K562 (cell line): ENCODE measurements at places on chromosomes 5 and 9.
A peak's percentile ranks its signal among the peaks of the same experiment; 100 is the strongest.

DNA sequence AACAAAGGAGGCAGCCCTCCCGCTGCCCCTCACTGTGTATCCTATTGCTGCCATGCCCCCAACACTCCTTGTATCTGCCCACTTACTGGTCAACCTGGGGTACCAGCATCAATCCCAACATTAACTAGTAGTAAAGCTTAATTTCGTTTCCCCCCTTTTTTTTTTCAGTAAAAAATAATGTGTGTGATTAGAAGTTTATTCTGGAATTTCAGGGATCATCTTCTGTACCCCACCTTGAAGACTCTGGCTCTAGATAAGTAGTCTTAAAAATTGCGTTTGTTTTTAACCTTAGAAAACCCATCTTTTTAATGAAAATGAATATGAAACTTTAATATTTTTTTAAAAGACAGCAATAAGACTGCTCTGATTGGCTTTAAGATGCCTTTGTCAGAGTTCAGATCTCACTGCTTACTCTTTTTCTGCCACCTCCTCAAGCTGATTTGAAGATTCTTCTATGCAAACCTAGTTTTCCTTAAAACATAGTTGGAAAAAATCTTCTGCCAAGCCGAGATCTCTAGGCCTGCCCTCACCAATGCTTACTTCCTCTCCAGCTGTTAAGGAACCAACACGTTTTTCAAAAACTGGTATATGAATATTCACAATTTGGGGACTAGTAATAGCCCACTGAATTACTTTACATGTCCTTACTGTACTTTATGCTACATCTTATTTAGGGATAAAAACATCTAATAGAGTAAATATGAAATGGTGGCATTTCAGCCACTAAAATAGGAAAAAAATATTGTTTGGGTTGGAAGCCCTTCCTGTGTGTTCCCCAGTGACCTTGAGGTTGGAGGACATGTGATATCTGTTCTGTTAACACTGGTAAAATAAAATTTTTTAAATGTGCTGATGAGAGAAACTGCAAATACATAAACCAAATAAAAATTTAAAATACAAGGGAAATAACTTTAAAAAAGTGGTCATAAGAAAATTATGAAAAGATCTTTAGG is 4.0 kb upstream of the RHOBTB3 start:
- 0 out of 3 replicates have a peak, but pooled peaks cover under 1% of the 10 kb centered on the region for H3K36me3 ChIP-seq
- H3K27me3 ChIP-seq, result no peaks in the 10 kb centered on the region; the same call in 2 of the 3 replicates
- peaks cover 54% of the 10 kb centered on the region for H3K4me1 ChIP-seq
- no peak overlapping the region for H3K4me3 ChIP-seq
- no peak for DNase-seq
- peak overlapping the region; percentile 85 for H3K27ac ChIP-seq

- H3K27ac ChIP-seq, result no peak overlapping the region
- no peaks in the 10 kb centered on the region for H3K27me3 ChIP-seq
- H3K36me3 ChIP-seq, result no peaks in the 10 kb centered on the region
- no peak overlapping the region for H3K4me3 ChIP-seq
These were observed 27.8 kb downstream of the MAT2B start for GRCh38 chr5:163533223-163533622.

DNA sequence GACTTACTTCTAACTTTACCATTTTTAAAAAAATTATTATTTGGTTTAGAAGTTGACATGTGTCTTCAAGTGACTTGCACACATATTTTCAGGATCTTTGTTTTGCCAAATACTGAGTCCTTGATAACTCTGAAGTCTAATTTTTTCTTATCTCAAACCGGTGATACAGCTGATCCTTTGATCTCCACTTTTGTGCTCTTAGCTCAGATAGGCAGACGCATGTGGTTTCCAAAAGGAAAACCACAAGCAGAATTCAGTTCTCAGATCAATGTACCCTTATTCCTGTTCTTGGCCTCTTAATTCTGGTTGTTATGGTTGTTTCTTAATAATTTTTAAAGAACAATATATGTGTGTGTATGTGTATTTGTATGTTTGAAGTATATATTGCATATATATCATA is 238.3 kb upstream of the EDIL3 start:
- H3K36me3 ChIP-seq, result no peaks in the 10 kb centered on the region
- DNase-seq, result no peak
- no peaks in the 10 kb centered on the region for H3K4me1 ChIP-seq
- H3K27ac ChIP-seq, result no peak overlapping the region

DNA sequence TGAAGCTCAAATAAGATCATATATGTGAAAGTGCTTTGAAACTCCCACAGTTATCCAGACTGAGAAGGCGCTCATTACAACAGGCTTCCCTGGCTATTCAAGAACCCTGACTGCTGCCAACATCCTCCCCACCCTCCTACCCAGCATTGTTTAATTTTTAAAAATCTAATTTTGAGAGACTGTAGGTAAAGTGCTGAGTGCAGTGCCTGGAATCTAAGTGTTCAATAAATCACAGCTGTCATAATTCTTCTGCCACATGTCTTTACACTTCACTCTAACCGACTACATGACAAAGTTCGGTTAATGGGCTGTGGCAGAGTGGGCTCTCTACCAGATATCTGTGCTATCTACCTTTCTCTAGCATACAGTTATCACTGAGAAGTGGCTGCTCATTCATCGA is 255.6 kb upstream of the C9orf72 start:
- H3K4me1 ChIP-seq, result no peaks in the 10 kb centered on the region
- no peaks in the 10 kb centered on the region for H3K36me3 ChIP-seq
- no peak for DNase-seq
- H3K4me3 ChIP-seq, result no peak overlapping the region
- no peak overlapping the region for H3K27ac ChIP-seq

DNA sequence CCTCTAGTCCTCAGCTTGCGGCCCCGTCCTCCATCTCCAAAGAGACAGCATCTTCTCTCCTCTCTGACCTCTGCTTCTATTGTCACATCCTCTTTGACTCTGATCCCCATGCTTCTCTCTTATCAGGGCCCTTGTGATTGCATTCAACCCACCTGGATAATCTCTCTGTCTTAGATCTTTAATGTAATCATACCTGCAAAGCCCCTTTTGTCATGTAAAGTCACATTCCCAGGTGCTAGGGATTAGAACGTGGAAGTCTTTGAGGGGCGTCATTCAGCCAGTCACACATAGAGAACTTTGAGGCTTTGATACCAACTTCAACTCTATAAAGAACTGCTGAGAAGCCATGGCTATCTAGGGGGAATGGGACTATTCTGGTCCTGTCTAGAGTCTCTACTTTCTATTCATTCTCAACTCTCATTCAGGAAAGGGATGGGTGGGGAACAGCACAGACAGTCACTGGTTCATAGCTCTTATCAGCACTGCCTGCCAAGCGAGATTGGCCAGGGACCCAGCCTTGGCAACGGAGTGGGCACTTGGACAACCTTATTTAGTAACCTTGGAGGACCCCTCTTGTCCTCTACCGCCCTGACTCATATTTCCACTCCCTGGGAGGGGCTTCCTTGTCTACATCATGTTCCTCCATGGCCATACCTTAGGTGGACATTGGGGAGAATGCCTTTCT is 29.0 kb downstream of the TAS2R1 start:
- H3K36me3 ChIP-seq, result no peaks in the 10 kb centered on the region
- DNase-seq, result no peak
- no peaks in the 10 kb centered on the region for H3K27me3 ChIP-seq
- no peak overlapping the region for H3K27ac ChIP-seq
- H3K4me1 ChIP-seq, result no peaks in the 10 kb centered on the region
- H3K4me3 ChIP-seq, result no peak overlapping the region

DNA sequence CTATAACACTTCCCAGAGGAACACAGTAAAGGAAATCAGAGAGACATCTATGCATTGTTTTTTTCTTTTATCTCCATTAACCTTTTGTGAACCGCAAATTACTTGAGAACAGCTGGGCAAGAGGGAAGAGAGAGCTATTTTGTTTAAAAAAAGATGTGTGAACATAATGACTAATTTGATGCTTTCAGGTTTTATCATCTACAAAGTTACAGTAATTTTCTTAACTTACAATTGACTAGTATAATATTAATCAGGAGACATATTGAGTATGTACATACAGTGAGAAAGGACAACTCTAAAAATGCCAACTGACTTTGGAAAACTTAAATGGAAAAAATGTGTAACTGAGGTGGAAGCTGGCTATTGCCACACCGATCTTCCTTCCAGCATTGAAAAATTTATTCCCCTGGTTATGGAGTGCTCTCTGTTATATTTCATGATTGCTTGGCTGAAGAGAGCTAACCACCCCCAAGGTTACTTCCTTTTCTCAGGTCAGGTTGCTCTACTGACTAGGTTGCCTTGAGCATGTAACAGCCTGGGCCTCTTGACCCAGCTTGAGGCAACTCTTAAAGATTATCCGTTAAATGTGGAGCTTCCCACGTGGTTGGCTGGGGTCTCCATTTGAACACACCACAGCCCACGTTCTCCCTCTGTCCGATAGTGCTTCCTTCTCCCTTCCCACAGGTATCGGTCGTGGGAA is 62.6 kb upstream of the C6 start:
- H3K4me1 ChIP-seq, result no peaks in the 10 kb centered on the region
- H3K27me3 ChIP-seq, result no peaks in the 10 kb centered on the region
- no peaks in the 10 kb centered on the region for H3K36me3 ChIP-seq
- H3K4me3 ChIP-seq, result no peak overlapping the region
- DNase-seq, result no peak
- no peak overlapping the region for H3K27ac ChIP-seq

GRCh38 chr9:32738501-32739172 is 44.7 kb upstream of the TMEM215 start:
- no peaks in the 10 kb centered on the region for H3K4me1 ChIP-seq
- no peak overlapping the region for H3K4me3 ChIP-seq
- H3K27ac ChIP-seq, result no peak overlapping the region
- no peak for DNase-seq
- H3K27me3 ChIP-seq, result no peaks in the 10 kb centered on the region

DNA sequence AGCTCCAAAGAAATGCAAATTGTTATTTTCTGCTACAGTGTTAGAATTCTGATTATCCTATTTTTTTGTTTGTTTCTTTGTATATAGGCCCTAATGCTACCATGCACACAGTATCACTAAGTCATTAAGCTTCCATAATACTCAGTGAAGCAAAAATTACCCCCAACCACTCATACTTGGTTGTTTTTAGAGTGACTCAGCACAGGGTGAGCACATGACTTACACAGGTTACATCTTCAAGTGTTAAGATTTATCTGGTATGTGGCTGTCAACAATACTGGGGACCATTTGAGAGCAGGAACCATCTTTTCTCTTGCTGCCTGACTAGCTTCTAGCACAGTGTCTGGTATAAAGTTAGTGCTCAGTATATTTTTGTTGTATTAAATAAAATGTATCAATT is 255.8 kb upstream of the SLC24A2 start:
- H3K4me1 ChIP-seq, result no peaks in the 10 kb centered on the region
- H3K36me3 ChIP-seq, result no peaks in the 10 kb centered on the region
- no peak overlapping the region for H3K27ac ChIP-seq
- no peak for DNase-seq
- no peak overlapping the region for H3K4me3 ChIP-seq

DNA sequence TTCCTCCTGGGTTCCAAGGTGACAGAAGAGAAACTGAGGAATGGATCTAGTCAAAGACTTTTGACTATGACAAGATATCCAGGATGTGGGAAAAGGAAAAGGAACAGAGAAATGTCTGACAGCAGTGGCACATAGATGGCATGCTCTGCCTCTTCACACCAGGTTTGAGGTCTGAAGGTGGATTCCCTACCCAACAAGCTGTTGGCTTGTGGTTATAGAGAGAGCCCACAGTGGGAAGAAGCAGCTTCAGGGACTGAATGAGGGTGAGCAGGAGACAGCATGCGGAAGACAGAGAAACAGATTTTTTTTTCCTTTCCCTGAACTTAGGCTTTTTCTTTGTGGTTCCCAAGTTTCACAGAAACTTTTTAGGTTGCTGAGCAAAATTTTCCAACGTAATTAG is 20.6 kb downstream of the IFNW1 start:
- DNase-seq, result no peak
- H3K36me3 ChIP-seq, result no peaks in the 10 kb centered on the region
- H3K4me3 ChIP-seq, result no peak overlapping the region
- no peaks in the 10 kb centered on the region for H3K27me3 ChIP-seq
- no peak overlapping the region for H3K27ac ChIP-seq

- no peak for DNase-seq
- peaks cover 3% of the 10 kb centered on the region for H3K36me3 ChIP-seq
- peak overlapping the region; percentile 13; the same call in 1 of the 3 replicates for H3K27ac ChIP-seq
- peaks cover 28% of the 10 kb centered on the region; the same call in 2 of the 3 replicates for H3K4me1 ChIP-seq
- no peaks in the 10 kb centered on the region for H3K27me3 ChIP-seq
- H3K4me3 ChIP-seq, result no peak overlapping the region
These were observed 136.4 kb downstream of the KDM4C start for GRCh38 chr9:6894135-6894534.

GRCh38 chr9:134040781-134041648 is 15.7 kb downstream of the BRD3OS start:
- no peak overlapping the region for H3K4me3 ChIP-seq
- no peak for DNase-seq
- H3K36me3 ChIP-seq, result peaks cover 27% of the 10 kb centered on the region; the same call in 1 of the 3 replicates
- no peaks in the 10 kb centered on the region for H3K27me3 ChIP-seq
- peaks cover 20% of the 10 kb centered on the region for H3K4me1 ChIP-seq

DNA sequence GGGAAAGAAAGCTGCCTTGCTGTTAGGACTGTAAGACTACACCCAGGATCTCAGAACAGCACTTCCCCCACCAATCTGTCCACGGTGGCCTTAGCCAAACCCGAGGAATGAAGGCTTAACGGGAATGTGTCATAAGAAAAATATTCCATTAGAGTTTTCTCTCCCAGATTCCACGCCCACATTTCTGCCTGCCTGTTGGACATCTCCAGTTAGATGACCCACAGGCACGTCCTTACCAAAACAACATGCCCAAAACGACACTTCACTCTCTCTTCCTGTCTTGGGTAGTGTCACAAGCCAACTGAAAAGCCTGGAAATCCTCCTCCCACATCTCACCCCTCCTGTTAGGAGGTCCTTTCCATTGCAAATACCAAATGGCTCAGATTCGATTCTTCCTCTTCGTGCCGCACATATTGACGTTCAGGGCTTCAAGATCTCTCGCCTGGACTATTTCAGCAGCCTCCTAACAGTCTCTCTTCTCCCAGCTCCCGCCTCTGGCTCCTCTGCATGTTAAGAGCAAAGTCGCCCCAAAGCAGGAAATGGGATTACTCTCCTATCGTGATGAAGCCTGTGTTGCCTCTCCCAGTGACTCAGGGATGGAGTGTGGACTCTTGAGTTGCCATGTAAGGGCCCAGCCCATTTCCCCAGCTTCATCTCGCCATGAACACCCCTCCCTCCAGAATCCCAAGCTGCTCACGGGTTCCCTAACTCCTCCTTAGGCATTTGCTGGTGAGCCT is 159.3 kb downstream of the NR3C1 start:
- no peak for DNase-seq
- H3K4me3 ChIP-seq, result no peak overlapping the region
- no peaks in the 10 kb centered on the region for H3K36me3 ChIP-seq
- peaks cover 21% of the 10 kb centered on the region for H3K4me1 ChIP-seq

GRCh38 chr9:109640580-109641371 is 139.2 kb upstream of the PALM2AKAP2 start:
- H3K4me3 ChIP-seq, result no peak overlapping the region
- H3K27me3 ChIP-seq, result peaks cover 13% of the 10 kb centered on the region
- H3K4me1 ChIP-seq, result 0 out of 2 replicates have a peak, but pooled peaks cover 5% of the 10 kb centered on the region
- H3K36me3 ChIP-seq, result no peaks in the 10 kb centered on the region
- DNase-seq, result no peak

DNA sequence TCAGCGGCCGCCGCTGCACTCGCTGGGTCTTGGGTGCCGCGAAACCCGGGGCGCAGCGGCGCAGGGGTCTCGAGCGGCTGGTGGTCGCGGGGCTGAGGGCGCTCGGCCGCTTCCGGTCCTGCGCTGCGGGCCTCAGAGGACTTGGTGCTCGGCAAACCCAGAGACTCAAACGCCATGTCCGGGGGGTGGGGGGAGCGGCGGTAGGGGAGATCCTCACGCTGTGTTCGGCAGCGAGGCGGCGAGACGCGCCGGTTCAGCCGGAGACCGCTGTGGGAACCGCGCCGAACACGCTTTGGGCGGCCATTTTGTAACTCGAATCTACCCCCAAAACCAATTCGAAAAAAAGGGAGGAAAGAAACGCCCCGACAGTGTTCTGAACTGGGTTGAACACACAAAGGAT is 317.5 kb upstream of the CDH18 start:
- H3K27me3 ChIP-seq, result no peaks in the 10 kb centered on the region
- no peak for DNase-seq
- no peaks in the 10 kb centered on the region for H3K4me1 ChIP-seq
